ENCODE measurements at places on chromosomes 12 and 14.

GRCh38 chr12:32504591-32504990 is 105.2 kb downstream of the FGD4 start:
- no peak for DNase-seq

- DNase-seq: no peak
These were observed 1069.0 kb downstream of the FSCB start for GRCh38 chr14:43438056-43438455.

- DNase-seq: no peak
These were observed 56.2 kb downstream of the TTC7B start for GRCh38 chr14:90760078-90760444.

DNA sequence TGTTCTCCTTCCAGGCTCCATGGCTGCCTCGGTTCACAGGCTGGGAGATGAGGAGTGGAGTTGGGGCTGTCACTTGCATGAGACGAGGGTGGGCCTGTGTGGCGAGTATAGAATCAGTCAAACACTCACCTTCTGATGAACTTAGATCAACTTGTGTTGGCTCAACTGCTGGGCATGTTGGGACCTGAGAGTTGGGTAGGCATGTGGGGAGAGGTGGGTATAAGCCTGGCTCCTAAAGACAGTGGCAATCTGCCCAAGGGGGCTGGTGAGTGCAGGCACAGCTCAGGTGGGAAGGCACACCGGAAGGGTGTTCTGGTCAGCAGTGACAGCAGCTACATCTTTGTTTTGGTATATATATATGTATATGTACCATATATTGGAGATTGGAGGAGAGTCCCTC is 30.1 kb upstream of the TDRD9 start:
- no peak for DNase-seq

DNA sequence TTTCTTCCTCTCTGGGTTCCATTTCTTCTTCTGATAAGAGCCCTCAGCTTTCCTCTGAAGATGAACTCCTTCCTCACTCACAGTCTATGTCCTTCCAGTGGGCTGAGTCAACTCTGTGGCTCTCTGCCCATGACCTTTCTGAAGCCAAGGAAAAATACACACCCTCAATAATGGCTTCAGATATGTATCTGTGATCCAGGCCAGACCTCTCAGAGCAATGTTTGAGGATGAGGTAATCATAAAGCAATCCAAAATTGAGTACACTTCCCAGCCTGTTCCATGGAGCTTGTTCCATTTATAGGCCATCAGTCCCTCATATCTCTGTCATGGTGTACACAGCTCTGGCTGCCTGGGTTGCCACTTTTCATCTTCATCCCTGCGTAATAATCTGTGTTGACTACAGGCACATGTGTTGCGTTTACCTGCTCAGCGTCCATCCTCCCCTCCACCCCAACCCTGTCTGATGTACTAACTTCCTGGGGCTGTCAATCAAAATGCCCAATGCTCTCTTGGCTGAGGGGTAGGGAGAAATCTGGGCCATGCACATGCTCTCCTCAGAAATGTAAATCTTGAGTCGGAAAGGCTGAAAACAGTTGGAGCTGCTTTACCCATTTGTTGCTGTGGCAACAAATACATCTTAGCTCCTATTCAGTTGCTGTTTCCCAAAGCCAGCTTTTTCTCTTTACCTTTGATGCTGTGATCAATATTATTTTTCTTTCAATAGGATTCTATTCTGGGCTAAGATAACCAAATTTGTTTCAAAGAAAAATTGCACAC is 377.8 kb upstream of the TMEM132C start:
- DNase-seq: no peak

GRCh38 chr14:34826661-34827060 is 48.5 kb downstream of the BAZ1A start:
- DNase-seq: no peak

DNA sequence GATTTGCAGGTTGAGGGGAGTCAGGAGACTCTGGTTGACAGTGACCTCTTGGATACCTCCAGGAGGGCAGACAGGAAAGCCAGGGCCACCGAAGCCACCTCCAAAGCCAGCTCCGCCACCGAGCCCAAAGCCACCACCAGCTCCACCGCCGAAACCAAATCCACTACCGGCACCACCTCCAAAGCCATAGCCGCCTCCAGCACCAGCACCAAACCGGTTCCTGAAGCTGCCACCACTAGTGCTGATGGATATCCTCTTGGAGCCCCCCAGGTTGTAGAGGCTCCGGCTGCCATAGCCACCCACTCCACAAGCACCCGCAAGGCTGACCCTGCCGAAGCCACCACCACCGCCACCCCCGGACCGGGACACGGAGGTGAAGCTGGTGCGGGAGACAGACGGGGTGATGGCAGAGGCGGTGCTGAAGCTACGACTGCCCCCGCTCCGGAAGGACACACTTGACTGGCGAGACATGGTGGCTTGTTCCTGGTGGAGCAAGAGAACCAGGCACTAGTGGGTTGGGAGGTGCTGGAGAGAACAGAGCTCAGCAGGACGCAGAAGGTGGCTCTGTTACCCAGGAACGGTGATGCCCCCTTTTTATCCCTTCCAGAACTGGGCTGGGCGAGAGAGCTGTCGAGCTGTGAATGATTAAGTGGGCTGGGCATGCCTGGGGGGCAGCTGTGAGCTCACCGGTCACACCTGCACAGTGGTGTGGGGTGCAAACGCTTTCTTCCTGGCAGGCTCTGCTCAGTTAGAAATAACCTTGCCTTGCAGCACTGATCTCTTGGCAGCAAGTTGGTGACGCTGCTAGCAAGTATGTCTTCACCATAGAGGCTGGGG is at the start of gene KRT5:
Gene KRT5 (minus strand): TSS at position 569 of the 837 bp plus-strand sequence. CDS start 98 bp downstream, at position 471.
- no peak for DNase-seq

GRCh38 chr14:104142946-104143470 is 4.6 kb downstream of the KIF26A start:
- no peak for DNase-seq

DNA sequence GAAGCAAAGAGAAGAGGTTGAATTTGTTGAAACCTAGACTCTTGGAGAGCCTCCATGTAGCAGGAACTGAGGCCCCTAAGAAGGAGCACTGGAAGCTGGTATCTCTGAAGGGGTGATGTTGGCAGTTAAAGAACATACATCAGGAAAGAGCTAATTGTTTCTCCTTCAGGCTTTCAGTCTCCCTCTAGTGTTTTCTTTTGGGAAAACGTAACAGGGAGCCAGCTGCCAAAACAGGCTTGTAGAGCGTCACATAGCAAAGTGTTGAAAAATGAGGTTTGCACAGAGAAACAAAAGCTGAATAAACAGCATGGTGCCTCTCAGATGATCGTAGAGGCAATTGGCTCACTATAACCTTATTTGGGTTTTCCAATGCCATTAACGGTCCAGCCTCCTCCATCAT is 46.9 kb upstream of the CAND1 start:
- no peak for DNase-seq

GRCh38 chr14:98606041-98606640 is 665.9 kb downstream of the BCL11B start:
- no peak for DNase-seq

GRCh38 chr14:53470351-53471043 is 317.4 kb upstream of the DDHD1 start:
- no peak for DNase-seq

GRCh38 chr12:125773033-125773640 is 707.9 kb downstream of the AACS start:
- DNase-seq: no peak

GRCh38 chr12:111209811-111210210 is 159.1 kb downstream of the PHETA1 start:
- no peak for DNase-seq

- no peak for DNase-seq
These were observed 22.9 kb downstream of the TDP1 start for GRCh38 chr14:89978656-89979055.

DNA sequence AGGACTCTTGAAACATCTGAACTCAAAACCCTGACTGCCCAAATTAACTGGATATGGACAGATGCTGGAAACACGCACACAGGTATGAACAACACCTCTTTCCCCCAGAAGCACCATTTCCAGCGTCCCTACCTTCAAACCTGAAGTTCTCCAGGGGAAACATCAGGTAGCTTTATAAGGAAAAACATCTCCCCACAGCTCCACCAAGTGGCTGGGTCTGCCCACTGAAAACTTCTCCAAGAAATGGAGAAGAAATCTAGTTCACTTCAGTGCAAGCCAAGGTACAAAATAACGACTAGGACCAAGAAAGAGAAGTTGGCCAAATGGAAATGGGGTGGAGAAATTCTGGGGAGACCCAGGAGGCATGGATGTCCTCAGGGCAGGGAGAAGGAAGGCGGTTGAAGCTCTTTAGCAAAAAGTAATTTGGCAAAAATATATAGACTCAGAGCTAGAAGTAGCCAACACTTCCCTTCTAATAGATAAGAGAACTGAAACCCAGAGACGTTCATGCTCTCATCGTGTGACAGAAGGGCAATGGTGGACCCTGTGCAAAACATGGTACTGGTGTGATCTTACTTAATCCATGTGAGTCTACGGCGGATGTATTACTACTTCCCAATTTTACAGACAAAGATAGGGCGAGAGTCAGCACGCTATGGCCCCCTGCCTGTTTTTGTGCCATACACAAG is 10.5 kb upstream of the NUAK1 start:
- no peak for DNase-seq

GRCh38 chr14:34147461-34147860 is 196.6 kb upstream of the EGLN3 start:
- DNase-seq: no peak

DNA sequence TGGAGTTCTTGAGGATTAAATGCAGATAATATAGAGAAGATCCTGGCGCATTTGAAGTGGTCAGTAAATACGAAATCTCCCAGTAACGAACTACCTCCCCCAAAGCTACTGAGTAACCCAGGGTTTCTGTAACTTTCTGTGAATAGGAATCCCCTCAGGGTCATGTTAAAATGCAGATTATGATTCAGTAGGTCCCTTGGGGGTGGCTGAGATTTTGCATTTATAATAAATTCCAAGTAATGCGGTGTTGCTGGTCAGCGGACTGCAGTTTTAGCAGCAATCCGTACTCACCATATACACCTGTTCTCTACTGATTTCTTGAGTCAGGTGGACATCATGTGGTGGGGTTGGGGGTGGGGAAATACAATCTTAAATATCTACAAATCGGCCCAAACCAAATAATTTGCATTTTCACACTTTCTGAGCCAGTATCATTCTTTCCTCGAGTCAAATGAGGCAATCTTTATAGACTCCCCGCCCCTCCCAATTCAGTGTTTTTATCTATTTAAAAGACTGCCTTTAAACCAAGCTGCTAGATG is 868 bp downstream of the SPATA7 start:
- DNase-seq: no peak

- no peak for DNase-seq
These were observed 30.4 kb downstream of the CCNK start for GRCh38 chr14:99511421-99512109.

DNA sequence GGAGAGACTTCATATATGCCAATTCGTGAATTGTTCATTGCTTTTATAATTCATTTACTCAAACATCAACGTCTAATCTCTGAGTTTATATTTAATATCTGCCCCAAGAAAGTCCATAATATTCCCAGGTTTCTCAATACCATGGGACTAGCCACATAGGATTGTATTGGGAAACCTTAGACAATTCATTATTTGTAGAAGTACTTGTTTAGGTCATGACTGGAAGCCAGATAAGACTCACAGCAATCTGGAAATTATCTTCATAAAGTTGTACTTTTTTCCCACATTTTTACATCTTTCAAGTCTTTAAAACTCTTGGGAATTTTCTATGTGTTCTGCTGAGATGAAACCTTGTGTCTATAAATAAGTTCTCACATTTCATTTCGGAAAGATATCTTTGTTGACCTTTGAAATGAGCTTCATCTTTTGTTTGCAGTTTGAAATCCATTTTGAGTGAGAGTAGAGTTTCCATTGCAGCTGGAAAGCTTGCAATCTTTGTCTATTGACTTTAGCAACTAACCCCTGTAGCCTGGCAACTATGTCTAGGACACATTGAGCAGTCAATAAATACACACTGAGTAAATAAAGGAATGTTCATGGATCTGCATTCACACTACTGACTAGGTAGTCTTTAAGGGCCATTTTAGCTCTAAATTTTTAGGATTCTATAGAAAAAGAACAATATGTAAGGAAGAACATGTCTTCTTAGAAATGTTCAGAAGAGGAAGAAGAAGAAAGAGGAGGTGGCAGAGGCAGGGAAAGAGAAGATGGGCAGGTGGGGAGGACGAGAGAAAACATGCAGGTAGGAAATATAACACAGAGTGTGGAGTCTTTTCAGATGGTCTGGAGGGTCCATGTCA is 154.4 kb downstream of the LRIG3 start:
- DNase-seq: no peak

DNA sequence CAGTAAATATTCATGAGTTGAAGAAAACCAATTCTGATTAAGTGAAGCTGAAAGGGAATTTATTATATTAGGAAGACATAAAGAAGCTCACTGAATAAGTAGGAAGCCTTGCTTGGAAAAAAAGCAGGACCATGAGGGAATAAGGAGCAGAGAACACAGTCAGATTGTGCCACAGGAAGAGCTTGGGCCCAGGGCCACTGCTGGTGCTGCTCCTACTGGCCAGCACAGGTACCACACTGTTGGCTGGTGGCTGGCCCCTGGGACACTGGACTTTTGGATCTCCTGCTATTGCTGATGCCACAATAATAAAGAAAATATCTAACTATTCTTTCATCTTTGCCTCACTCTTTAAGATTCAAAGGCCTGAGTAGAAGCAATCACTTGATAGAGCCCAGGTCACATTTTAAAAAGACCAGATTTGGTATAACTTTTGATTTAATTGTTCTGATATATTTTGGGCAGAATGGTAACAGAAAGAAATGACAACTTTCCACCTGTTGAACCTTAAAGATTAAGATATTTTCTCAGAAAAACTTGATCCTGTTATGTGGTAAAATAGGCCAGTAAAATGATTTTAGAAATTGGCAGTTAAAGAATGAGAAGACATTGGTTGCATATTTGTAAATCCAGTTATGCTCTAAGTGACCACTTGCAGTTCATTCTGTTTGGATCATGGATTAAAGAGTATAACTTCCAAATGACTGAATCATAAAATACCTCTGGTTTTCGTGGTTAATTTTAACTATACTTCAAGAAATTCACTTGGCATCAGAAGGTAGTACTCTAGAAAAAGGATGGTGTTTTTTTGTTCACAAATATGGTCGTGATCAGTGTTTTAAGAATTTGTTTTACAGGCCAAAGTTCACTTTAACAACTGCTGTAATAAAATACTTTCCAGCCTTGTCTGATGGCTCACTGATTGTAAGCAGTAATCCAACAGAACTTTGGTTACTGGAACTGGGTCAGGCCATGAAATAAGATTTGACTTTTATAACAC is 68.3 kb downstream of the DERA start:
- DNase-seq: no peak

All from activated CD4-positive, CD25-positive, alpha-beta regulatory T cell treated with anti-CD3 and anti-CD28 coated beads, Interleukin-2, amount 50 U/mL, for 16 hours (primary cell).